ENCODE measurements at places on chromosomes 7 and 10.

DNA sequence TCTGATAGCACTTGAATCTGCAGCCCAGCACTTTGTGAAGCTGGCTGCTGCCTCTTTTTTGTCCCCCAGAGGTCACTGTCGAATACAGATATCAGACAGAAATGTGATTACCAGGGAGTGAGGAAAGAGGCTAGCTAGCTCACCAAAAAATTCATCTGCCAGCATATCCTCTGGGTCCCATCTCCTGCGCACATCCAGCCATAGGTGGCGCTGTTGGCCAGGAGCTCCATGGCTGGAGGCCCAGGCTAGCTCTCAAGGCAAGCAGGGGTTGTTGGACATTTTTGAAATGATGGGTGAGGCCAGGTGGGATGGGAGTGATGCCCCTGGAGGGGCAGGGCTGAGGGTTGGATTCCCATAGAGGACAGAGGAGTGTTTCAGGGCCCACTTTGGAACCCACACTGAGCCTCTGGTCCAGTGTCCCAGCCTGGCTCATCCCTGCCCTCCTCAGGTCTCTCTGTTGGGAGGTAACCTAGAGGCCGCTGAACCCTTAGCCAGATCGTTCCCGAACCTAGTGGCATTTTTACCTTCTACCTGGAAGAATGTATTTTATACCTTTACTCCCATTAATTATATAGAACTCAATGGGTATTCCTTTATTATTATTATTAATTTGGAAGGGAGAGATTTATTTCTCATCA lies 14.8 kb downstream of the DPCD start:
- DNase-seq, result peak; percentile 63

DNA sequence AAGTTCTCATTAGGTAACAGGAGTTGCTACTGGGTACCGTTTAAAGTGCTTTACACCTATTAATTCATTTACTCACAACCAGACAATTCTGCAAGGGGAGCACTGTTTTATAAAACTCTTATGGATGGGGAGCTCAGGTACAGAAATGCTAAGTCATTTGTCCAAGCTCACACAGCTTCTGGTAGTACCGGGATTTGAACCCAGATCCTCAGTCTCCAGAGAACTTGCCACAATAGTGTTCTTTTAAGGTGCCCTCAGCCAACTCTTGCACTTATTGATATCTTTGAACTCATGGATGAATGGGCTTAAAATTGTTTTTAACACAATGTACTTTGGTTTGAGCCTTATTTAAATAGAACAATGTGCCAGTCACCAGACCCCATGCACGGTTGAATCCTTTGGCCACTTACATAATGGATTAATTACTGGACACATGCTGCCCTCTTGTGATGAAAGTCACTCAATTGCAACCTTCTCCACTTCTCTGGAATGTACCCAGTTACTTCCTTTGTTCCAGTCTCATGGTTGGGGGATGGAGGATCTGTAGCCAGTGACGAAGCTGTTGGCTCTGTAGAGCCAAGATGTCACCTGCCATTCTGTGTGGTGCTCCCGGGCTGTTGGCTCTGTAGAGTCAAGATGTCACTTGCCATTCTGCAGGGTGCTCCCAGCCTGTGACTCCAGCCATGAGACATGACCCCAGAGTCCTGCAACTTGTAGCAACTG lies 65.6 kb downstream of the NOD1 start:
- DNase-seq, result peak; percentile 83

DNA sequence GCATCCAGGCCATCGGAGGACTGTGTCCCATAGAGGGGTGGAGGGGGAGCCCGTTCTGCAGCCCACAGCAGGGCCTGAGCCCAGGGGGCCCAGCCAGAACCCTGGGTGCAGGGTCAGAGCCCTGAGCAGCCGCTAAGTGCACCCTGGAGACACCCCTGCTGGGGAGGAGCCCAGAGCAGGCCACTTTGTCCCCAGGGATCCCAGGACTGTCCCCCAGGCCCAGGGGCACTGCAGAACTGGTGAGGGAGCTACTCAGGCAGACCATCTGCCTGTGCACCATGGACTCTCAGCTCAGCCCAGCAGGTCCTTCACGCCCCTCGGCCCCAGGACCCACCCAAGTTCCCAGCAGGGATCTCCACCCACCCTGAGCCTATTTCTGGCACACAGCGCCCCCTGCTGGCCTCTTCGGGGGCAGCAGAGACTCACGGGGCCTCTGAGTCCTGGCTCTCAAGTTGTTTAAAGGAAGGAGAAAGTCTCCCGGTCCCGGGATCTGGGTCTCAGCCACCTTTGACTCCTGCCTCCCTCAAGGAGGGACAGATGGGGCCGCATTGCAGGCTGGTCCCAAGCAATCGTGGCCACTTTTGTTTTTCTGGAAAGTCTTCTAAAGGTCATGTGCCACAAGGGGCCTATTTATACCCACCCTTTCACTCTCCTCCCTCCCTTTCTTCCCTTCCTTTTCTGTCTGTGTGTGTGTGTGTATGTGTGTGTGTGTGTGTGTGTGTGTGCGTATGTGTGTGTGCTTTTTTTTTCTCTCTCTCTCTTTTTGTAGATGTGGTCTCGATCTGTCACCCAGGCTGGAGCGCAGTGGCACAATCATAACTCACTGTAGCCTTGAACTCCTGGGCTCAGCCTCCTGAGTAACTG lies 90.3 kb downstream of the MYL10 start:
- DNase-seq, result peak; percentile 22

GRCh38 chr10:3400348-3400747 lies 227.8 kb upstream of the PITRM1 start:
- DNase-seq, result no peak

DNA sequence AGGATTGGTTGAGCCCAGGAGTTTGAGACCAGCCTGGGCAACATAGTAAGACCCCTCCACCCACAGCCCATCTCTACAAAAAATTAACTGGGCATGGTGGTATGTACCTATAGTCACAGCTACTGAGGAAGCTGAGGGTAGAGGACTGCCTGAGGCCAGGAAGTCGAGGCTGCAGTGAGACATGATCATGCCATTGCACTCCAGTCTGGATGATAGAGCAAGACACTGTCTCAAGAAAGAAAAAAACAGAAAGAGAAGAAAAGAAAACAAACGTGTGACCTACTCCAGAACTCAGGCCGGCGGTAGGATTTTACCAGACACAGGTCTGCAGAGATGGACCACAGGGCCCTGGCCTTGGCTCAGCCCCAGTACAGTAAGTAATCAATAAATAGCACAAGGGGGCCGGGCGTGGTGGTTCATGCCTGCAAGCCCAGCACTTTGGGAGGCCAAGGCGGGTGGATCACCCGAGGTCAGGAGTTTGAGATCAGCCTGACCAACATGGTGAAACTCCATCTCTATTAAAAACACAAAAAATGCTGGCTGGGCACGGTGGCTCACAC lies 35.4 kb upstream of the TNRC18 start:
- DNase-seq, result no peak

All from AG10803 (cell line).